Dorsolateral prefrontal cortex (tissue), 122 donors: ENCODE measurements at places on chromosomes 5 and 9. TPM values are rescaled to one million over a fixed set of nuclear protein-coding genes. Genes with fewer than 3 reads are reported as not detected.

FBP2 gene
- total RNA-seq, result not detected

EIF4E1B gene
- total RNA-seq, result 9.1 TPM

ITGA2 gene
- total RNA-seq, result 11.1 TPM

PDE6A gene
- not detected for total RNA-seq

KIF12 gene
- 1.2 TPM for total RNA-seq

SNCAIP gene
- total RNA-seq, result 8.5 TPM

TMEM174 gene
- total RNA-seq, result not detected

HMCN2 gene
- total RNA-seq, result 0.26 TPM

NMUR2 gene
- total RNA-seq, result 0.54 TPM

EGFLAM gene
- 1.5 TPM for total RNA-seq

SPRY4 gene
- total RNA-seq, result 15.4 TPM
